ENCODE measurements at places on chromosomes 4 and X.
A peak's percentile ranks its signal among the peaks of the same experiment; 100 is the strongest.

- no peak for DNase-seq
Observed at GRCh38 chr4:139297001-139297410, 4.3 kb upstream of the NAA15 start.

DNA sequence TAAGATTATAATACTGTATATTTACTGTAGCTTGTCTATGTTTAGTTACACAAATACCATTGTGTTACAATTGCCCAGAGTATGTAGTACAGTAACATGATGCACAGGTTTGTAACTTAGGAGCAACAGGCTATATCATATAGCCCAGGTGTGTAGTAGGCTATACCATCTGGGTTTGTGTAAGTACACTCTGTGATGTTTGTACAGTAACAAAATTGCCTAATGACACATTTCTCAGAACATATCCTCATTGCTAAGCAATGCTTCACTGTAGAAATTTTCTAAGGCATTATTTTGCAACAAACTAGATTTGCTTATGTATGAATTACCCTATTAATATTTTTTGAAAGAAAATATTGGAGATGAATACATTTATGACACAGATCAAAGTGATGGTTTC is 1390.9 kb downstream of the C4orf33 start:
- no peak for DNase-seq

DNA sequence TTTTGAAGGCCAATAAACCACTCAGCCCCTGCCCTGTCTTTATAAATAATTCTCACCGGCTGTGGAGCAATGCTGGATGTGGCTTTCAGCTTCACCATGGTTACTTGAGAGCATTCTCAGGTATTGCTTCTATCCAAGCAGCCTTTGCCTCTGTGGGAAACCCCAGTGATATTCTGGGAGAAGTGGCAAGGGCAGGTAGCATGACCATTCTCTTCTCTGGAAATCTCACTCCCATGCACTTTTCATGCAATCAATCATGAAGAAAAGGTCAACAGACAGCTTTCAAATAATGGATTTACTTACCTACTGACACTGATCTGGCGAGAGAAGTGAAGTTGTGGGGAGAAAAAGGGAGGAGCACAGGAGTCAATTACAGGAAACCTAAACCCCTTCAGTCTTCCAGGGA is 49.5 kb downstream of the UNC5C start:
- DNase-seq = no peak

- DNase-seq = no peak
Observed at GRCh38 chr4:15936495-15936894, 2.0 kb downstream of the FGFBP1 start.

DNA sequence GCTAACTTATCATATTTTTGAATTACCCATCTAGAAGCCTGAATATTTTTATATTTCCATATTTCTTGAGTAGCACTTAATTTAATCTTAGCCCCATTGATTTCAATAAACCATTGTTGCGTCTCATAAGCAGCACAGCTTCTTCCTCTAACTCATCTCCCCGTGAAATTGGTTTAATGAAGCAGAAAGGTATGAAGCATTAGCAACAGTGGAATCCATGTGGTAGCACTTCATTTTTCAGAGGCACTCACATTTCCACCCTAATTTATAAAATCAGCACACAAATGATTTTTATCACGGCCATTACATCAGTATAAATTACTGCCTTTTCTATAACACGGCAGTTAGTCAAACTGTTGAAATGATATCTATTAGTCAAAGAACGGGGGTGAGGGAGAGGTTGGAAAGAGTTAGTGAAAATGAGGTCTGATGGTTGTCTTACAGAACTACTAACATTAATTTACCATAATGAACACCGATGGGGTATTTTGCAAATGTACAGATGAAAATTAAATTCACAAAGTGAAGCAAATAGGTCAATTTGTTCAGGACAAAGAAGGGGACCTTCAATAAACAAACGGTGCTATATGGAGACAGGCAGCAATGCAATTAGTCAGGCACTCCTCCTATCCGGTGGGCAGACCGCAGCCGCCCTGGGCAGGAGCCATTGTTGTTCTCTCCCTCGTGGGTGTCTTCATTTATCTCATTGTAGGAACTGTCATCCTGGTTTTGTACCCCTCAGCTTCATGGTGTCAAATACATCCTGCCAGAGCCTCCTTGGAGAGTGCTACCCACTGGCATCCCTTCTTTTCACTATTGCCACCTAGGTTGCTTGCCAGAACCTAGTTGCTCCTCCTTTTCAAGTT is 205.7 kb downstream of the SOX3 start:
- no peak for DNase-seq

- no peak for DNase-seq
Observed at GRCh38 chrX:14228611-14229010, 198.9 kb upstream of the GEMIN8 start.

- DNase-seq = no peak
Observed at GRCh38 chrX:111695297-111695880, 14.4 kb downstream of the ALG13 start.

- no peak for DNase-seq
Observed at GRCh38 chr4:7928711-7929110, 10.9 kb downstream of the AFAP1 start.

DNA sequence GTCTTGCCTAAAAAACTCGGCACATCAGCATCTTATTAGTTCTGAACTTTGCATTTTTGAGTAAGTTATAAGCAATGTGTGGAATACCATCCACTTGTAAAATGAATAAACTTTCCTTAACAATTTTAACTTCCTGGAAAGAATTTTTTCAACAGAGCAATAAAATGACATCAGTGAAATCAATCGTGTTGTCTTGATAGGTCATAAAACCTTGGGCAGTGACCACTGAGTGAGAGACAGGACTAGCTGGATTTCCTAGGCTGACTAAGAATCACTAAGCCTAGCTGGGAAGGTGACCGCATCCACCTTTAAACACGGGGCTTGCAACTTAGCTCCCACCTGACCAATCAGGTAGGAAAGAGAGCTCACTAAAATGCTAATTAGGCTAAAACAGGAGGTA is 403.0 kb upstream of the CNKSR2 start:
- no peak for DNase-seq

GRCh38 chr4:118836301-118837120 is 585 bp upstream of the SEC24D start:
- peak; percentile 45 for DNase-seq

- DNase-seq = no peak
Observed at GRCh38 chr4:11436084-11436483, 7.4 kb upstream of the HS3ST1 start.

GRCh38 chrX:106023947-106024346 is 14.6 kb downstream of the SERPINA7 start:
- no peak for DNase-seq

DNA sequence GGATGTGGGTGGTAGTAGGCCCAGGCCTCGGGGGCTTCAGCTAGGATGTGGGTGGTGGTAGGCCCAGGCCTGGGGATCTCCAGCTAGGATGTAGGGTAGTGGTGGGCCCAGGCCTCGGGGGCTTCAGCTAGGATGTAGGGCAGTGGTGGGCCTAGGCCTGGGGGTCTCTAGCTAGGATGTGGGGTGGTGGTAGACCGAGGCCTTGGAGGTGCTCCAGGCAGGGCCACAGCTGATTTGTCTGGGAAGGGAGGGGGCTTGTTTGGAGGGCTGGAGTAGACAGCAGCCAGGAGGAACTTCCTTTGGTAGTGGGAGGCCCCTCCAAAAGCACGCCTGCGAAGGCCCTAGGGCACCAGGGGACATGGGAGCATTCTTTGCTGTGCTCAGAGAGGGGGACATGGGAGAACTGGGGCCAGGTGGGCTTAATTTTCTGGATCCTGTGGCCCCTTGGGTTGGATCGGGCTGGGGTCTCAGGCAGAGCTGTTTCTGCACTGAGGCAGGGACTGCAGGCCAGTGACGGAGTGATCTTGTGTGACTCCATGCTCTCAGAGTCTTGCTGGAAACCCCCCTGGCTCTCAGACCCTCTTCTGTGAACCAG is 3.3 kb upstream of the SPON2 start:
- DNase-seq = no peak

GRCh38 chr4:18850867-18851266 is 829.3 kb upstream of the LCORL start:
- no peak for DNase-seq

- no peak for DNase-seq
Observed at GRCh38 chrX:40402831-40403533, 177.8 kb upstream of the ATP6AP2 start.

DNA sequence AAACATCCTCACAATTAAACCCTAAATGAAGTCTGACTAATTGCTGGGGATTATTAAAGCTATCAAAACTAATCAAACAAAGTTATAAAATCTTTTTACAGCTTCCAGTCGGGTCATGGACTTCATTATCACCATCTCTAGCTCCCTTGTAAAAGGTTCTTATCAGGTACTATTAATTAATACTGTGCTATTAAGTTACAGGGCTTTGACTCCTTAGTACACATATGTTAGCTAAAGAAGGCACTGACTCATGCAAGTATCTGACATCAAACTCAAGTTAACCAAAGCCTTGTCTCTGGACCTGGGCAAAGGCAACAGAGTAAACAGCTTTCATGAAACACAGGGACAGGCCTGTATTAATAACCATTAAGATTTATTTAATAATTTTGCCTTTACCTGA is 7.9 kb upstream of the ADH4 start:
- no peak for DNase-seq

DNA sequence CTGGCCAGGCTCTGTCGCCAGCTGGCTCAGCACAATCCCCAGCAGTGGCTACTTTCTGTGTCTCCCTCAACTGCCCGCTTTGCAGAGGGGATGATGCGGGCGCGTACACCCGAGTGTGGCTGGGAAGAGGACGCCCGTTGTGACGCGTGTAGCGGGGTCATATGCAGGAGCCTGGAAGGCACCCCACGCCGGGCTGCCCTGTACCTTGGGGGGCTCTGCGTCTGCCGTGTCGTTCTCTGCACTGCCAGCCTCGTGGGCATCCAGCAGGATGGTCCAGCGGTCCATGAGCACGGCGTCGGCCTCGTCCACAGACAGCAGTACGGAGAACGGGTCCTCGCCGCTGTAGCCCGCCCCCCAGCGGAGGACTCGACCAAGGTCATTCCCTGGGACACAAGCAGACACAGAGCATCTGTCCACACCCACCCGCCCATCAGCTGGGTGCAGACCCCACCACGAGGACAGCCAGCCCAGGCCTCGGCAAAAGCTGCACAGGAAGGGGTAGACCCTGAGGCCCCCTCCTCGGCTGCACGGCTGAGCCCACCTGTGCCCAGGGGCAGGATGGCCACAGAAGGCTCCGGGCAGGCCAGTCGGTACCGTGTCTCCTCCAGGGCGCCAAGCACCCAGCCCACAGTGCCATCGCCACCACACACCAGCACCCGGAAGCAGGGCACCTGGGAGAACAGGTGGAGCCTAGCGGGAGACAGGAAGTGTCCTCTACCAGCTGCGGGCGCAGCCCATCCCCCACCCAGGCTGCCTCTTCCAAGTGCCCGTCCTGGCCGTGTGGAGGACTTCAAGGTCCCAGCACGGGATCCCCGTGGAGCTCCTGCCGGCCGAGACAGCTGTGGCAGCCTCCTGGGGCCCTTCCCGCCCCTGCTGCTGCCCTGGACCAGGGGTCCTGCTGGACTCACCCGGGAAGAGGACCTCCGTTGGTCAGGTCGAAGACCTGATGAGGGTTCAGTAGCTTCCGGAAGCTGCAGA is 10.8 kb downstream of the DGKQ start:
- no peak for DNase-seq

DNA sequence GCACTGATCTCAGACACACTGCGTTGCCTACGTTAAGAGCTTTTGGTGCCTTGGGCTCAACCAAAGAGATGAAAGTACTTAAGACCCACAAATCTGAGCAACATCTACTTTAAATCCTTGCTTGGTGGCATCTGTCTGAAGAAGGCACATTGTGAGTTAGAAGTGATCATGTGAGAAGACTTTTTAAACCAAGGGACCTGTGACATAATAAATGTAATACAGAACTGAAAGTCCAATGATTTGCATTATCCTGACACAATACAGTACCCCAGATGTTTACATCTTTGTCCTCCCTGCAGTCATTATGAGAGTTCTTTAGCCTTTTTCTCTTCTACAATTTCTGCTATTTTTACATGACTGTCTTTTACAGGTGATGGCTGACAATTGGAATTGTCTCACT is 96.7 kb upstream of the FTHL17 start:
- DNase-seq = no peak

- no peak for DNase-seq
Observed at GRCh38 chr4:87911252-87911774, 64.2 kb upstream of the SPP1 start.

DNA sequence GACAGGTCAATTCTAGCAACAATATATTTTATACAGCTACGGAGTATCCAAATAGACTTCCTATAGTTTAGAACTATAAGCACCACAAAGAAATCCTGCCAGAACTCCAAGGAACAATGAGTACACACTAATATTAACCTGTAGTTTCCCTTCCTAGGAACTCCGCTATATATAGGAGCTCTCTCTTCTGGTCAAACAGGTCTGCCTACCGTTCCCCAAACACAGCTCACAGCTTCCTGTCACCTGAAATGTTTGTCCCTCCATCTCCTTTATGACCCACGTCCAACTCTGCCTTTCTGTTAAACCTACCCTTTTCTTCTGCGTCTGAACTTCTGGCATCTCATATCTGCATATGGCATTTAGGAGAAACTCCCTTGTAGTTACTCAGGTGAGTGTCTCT is 10.5 kb upstream of the GJB1 start:
- DNase-seq = no peak

DNA sequence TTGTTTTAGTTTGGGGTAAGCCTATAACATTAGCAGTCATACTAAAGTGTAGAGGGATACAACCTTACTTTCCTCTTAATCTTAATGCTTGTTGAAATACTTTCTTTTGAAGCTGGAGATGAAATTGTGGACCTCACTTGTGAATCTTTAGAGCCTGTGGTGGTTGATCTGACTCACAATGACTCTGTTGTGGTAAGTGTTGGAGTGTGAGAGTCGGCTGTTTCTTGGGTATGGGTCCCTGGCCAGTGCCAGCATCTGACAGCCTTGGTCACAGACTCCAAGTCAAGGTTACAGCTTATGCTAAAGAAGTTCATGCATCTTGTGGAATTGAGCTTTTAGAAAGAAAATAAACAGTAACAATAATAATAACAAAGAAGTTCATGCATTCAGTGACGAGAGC is 31.6 kb downstream of the RNF4 start:
- DNase-seq = no peak

- DNase-seq = no peak
Observed at GRCh38 chrX:17370191-17370590, 4.8 kb upstream of the NHS start.

DNA sequence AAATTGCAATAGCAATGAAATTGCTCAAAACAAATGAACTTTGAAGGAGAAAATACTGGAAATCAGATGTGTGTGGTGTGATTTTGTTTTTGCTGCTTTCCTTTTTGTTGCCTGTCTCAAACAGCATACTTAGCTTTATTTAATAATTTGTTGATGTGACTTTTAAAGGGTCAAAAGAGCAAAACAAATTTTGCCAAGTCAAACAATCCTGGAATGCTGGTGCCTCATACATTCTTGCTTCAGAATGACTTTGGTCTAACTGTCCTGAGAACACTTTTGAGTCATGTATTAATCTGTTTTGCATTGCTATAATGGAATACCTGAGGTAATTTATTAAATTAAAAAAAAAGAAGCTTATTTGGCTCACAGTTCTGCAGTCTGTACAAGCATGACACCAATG is 3.4 kb downstream of the PF4V1 start:
- DNase-seq = no peak

All from stimulated activated CD4-positive, alpha-beta T cell treated with anti-CD3 and anti-CD28 coated beads, Interleukin-4, amount 100 ng/mL, for 4 hours (primary cell).